Stimulated activated naive CD4-positive, alpha-beta T cell (primary cell): ENCODE measurements at places on chromosomes 4 and X.

GRCh38 chr4:2135083-2135482 is 76.0 kb downstream of the NAT8L start:
- no peak for DNase-seq

- DNase-seq, result no peak
Observed at GRCh38 chr4:128698386-128698785, 111.1 kb upstream of the JADE1 start.

DNA sequence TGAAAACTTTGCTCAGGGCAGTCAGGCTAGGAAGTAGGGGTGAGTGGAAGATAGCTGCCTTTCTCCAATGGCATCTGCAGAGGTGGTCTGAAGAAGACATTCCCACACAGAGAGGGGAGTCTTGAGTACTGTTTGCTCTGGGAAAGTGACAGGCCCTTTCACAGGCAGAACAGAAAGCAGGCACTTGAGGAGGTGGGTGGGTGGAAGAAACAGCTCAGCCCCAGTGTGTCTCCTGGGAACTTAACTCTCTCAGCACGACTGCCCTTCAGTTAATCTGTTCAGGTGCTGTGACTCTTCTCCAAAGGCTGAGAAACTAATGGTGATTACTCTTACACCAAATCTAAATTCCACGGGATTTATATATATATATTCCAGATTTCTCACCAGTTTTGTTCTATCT is 28.3 kb downstream of the ENOPH1 start:
- no peak for DNase-seq

DNA sequence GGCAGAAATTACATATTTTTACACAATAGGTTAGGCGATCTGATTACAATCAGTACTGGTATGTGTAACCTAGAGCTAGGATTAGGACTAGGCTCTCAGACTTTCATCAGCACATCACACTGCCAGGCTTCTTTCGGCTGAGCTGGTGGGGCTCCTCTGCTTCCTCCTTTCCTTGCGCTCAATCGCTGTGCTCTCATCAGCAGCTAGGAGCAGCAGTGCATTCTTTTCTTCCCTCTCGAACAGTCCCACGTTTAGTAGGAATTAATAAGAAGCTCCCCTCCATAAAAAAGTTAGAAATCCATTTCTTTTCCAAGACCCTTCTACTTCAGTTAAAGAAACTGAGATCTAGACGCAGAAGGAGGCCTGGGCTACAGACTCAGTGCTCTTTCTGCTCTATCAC is 350.4 kb downstream of the SPRY1 start:
- DNase-seq, result no peak

DNA sequence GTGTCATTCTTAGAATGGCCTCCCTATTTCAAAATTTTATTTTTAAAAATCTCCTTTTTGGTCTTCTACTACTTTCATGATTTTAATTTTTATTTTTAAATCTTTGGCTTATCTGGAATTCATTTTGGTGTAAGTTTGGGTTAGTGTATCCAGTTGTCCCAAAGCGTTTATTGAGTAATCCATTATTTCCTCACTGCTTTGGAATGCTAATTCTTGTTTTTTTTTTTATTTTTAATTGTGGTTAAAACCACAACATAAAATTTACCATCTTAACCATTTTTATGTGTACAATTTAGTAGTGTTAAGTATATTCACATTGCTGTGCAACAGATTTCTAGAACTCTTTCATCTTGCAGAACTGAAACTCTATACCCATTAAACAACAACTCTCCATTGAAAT is 8.7 kb downstream of the CITED1 start:
- no peak for DNase-seq

DNA sequence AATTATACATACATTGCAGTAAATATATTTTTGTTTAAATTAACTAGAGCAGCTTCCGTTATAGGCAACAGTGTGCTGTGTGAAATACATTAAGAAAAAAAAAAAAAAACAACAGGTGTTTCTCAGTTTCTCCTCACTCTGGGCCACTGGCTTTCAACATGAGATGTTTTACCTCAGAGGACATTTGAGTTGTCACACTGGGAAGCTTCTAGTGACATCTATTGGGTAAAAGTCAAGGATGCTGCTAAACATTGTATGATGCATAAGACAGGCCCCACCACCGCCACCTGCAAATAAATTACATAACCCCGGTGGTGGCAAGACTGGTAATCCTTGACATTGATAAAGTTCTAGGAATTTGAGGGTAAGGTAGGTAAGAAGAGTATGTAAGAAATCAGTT is 1512.2 kb downstream of the C4orf33 start:
- DNase-seq, result no peak

DNA sequence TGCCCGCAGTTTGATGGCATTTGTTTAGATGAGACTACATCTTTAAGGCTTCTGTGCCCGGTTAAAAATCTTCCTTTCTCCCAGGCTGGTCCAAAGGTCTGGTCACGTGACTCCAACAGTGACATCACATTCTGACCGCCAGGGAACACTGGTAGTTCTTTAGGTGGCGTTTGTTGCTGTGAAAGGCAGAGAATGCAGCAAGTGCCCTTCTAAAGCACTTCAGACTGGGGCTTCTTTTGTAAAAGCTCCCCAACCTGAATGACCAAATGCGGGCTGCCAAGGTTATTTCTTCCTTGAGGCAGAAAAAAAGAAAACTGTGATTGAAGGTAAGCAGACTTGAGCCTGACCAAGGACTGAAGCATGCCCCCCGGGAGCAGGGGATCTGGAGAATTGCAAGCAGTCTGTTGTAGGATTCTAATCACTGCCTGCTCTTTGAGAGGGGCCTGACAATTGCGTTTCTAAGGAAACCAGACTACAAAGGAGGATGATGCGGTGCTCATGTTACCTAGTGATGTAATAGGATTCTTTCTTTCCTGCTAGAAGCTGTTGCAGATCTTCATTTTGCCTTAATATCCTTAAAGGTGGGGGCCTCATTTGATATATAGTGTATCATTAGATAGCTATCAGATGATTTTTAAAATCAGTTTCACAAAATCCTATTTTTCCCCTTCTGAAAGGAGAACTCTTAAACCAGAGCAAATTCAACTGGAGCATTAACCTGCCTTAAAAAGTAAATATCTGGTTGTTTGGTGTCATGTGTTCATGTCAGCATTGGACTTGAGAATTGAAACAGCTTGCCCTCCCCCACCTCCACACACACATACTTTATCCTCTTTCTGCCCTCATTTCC is 133.1 kb downstream of the AKAP4 start:
- DNase-seq, result no peak
